ENCODE measurements at places on chromosomes 13 and 19.
A peak's percentile ranks its signal among the peaks of the same experiment; 100 is the strongest.

DNA sequence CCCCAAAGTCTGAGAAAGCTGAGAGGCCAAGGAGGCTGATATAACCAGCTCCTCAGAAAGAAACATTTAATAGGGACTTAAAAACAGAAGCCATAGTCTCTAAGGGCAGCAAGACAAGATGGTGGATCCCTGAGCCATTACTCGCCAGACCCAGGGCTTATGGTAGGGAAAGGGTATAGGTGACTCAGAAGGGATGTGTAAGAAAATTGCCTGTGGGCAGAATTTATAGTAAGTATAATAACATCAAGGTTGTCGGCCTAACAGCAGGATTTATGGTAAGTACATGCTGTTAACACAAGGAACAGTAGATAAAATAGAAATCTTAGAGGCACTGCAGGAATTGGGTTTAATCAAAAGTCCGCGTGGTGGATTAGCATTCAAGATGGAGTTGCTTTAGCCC lies 14.7 kb downstream of the KBTBD6 start:
- DNase-seq = no peak

GRCh38 chr19:16978839-16979802 lies 47.5 kb downstream of the CPAMD8 start:
- DNase-seq = no peak

GRCh38 chr19:45451131-45451849 lies 16.5 kb upstream of the FOSB start:
- DNase-seq = peak; percentile 57

DNA sequence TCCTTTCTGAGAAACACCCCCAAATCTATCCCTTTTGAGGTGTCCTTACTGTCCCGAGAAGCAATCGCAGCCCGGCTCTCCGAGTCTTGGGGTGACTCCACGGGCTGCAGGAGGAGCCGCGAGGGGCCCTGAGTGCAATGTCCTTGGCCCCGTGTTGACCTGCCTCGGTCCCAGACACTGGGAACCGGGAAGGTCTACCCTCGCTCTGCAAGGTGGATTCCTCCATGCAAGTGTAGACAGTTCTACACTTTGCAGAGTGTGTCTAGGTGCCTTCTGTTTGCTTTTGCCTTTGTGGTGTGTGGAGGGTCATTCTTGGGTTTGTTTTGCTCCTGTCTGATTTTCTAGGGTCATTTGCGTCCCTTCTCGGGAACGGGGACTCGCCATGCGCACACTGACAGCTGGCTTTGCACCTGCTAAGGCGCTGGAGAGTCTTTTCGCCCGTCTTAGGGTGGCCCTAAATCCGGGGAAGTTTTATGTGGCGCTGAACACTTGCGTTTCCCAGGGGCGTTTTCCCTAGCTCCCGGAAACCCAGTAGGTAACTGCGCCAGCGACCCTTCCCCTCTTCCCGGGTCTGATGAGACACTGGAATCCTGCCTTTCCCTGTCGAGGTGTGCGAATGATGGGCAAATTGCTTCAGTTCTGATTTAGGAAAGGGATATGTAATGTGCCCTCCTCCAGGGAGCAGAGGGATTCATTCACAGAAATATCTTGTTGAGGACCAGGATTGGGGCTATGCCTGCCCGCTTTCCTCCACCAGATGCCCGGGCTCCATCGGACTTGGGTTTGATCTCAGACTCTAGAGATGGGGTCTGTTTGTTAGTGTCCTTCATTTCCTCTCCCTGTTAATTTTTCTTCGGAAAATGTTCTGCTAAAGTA lies 755 bp downstream of the SERTM1 start:
- no peak for DNase-seq

DNA sequence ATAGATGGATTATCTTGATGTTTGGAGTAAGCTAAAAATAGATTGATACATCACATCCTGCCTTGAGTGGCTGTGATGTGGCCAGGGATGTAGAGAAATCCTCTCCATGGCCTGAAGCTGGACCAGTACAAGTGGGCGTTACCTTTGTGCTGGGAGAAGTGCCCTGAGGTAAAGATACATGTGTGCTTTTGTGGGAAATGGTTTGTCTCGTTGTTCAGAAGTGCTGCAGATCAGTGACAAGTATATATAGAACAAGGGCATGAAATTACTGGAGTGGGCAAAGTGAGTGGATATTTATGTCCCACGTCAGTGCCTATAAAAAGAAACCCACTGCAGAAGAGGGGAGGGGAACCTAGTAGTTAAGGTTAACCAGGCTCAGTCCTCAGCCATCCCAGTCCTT lies 12.2 kb upstream of the ZNF304 start:
- no peak for DNase-seq

- DNase-seq = no peak
These were observed 1.1 kb downstream of the UBXN6 start for GRCh38 chr19:4456476-4456842.

- no peak for DNase-seq
These were observed 33.6 kb upstream of the FFAR2 start for GRCh38 chr19:35414442-35414841.

DNA sequence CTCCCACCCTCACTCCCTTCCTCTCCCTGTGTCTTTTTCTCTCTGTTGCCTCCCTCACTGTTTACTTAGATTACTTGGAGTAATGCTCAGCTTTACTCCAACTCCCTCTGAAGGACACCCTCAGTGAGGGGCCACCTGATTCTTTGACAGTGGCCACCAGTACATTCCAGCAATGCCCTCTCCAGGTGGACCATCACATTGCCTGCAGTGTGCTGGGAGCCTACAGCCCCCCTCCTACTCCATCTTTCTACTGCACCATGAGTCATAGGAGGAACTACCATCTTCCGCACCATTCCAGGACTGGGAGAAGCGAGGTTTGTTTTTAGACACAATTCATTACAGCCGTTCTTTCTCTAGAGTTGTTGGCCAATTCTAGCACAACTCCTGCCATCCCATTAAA lies 96.6 kb upstream of the POSTN start:
- DNase-seq = no peak

DNA sequence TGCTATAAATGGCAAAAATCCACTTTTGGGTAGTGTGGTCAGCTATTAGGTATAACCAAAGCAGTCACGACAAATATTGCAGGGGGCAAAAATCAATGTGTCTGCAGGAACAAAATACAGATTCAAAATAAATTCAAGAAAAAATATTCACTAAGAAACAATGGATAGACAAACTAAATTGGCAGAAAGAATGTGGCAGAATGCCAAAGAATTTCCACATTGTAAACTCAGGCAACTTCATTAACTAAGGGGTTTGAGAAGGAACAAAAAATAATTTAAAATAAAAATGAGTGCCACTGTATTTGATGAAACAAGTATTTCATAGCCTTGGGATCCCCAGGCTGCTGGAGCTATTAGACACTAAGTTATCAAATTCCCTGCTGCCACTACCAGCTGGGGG lies 193.1 kb downstream of the VWA8 start:
- DNase-seq = no peak

DNA sequence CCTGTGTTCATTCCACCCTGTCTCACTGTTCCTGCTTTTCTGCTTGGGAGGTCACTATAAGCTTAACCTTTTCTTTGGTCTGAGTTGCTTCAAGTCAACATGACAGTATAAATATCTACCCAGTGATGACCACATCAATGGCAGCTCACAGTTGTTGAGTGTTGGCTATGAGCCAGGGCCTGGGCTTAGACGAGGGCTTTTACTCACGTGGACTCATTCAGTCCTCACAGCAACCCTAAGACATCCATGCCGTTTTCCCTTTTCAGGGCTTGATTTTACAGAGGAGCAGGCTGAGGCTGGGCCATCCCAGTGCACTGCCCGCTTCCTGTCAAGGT lies 10.2 kb upstream of the CCDC97 start:
- peak; percentile 58 for DNase-seq

GRCh38 chr13:99075268-99076191 lies 97.7 kb upstream of the DOCK9 start:
- no peak for DNase-seq

- DNase-seq = no peak
These were observed 75.0 kb downstream of the DHRS12 start for GRCh38 chr13:51728972-51729371.

DNA sequence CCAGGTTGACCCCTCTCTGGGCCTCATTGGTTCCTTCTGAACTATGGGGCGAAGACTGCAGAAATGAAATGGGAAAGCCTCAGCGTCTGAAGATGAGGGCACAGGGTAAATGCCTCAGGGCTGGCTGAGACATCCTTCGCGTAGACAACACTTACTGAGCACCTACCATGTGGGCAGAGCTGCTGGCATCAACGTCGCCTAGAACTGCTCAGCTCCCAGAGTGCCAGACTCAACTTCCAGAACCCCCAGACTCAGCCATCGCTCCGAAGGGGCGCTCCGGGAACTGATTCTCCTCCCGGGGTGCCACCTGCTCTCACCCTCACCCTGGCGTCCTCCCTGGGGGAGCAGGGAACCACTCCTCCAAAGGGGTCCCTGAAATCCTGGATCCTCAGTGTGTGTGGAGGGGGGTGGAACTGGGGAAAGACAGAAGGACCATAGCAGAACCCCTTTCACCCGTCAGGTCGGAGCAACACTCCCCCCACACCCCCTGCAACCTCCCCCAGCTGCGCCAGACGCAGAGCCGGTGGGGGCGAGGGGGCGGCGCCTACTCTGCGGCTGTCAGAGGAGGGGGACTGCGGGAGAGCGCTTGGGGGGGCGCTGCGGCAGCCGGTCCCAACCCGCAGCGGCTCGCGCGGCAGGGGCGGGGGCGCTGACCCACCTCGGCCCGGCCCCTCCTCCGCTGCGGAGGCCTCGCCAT lies 8.2 kb upstream of the NFIC start:
- no peak for DNase-seq

DNA sequence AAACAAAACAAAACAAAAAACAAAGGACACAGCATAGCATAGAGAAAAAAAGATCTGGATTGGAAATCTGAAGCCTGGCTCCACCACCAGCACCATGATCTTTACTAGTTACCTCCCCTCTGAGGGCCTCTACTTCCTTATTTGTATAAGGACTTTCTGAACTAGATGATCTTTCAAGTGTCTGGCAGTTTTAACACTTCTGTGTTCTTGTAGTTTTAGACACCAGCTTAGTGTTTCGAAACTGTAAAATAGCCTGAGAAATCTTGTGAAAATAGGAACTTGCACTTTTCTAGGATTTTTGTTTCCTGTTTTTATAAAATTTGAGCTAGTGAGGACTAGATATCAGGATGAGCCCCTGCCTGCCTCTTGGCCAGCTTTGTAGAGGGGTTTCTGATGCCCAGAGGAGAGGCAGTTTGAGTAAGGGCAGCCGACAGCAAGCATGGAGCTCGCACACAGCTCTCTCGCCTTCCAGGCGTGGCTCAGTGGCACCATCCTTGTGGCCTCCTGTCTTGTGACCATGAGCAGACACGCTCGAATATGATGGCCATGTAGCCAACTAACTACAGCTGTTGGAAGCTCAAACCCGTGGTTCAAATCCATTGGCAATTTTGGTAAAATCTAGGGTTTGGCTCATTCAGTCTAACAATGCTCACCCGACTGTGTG lies 319.0 kb downstream of the KCNRG start:
- no peak for DNase-seq

- no peak for DNase-seq
These were observed 33.3 kb downstream of the NAA16 start for GRCh38 chr13:41344358-41344757.

- no peak for DNase-seq
These were observed 82.2 kb downstream of the SLAIN1 start for GRCh38 chr13:77779552-77780272.
